RKO (cell line): ENCODE measurements at places on chromosomes 16 and 17.

- no peak for DNase-seq
These were observed 2.8 kb downstream of the RAB40C start for GRCh38 chr16:592518-593306.

- no peak for DNase-seq
These were observed 31.5 kb downstream of the C16orf78 start for GRCh38 chr16:49405123-49405522.

GRCh38 chr17:12974005-12974531 is 43.8 kb downstream of the ELAC2 start:
- no peak for DNase-seq

DNA sequence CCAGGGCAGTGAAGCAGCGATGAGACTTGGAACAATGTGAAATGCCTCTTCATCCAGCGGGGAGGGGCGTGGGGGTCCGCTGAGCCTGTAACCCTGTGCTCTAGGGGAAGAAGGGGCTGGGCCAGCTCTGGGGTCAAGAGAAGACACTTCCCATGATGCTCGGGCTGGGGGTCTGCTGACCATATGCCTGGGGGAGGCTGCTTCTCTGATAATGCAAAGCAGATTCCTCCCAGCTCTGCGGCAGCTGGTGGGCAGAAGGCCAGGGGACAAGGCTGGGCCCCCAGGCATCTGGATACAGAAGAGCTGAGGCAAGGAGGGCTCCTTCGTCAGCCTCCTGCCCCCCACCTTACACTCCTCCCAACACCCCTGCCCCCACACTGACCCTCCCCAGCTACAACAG is 24.7 kb downstream of the NGFR start:
- no peak for DNase-seq

DNA sequence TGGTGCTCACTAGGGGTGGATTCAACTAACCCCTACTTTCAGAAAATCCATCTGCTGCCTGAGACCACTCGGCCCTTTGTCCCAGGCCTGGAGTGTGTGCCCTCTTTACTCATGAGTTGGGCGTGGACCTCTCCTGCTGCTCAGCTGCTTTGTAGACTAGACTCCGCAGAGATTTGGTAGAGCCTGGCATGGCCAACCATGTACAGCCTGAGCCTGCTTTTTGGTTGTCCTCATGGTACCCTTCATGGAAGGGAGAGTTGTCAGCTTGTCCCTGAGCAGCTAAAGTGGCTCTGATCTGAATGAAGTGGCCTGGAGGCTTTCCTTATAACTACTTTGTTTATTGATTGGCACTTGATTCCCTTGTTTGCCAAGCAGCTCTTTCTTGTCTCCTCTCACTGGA is 1.5 kb downstream of the EDC4 start:
- DNase-seq = no peak

DNA sequence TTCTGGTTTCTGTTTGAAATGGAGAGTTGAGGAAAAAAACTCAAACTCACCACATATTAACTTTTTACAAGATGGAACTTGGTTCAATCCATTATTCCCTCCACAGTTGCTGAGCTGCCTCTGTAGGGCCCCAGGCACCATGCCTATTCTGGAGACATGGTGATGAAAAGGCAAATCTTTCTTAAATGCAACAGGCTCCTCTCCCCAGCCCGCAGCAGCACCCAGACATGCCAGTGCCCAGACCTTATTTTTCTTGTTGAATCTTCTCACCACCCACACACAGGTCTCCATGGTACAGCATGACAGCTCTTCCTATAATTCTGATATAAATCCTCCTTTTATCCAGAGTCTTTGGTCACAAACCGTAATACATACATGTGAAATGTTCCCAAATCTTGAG is 7.6 kb downstream of the CYTH1 start:
- DNase-seq = no peak

GRCh38 chr17:9790889-9791876 is at the start of gene DHRS7C:
Gene DHRS7C (minus strand): TSS chr17:9791592. CDS start chr17:9791284, 308 bp downstream.
- DNase-seq = no peak

DNA sequence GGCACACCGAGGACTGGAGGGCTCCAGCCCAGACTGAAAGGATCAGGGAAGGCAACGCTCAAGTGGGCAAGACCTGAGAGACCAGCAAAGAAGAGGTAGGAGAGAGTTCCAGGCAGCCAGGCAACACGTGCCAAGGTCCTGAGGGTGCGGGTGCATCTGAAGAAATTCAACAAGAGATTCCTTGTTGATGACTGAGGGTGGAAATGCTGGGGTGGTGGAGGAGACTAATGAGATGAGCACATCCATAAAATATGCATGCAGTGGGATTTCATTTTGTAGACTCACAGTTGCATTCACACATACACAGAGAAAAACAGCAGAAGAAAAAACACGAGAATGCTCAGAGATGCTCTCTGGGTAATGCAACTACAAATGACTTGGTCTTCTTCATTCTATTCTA is 154.8 kb upstream of the FOXF1 start:
- peak; percentile 46 for DNase-seq

GRCh38 chr17:29368926-29369325 is 21.2 kb upstream of the TAOK1 start:
- DNase-seq = no peak

DNA sequence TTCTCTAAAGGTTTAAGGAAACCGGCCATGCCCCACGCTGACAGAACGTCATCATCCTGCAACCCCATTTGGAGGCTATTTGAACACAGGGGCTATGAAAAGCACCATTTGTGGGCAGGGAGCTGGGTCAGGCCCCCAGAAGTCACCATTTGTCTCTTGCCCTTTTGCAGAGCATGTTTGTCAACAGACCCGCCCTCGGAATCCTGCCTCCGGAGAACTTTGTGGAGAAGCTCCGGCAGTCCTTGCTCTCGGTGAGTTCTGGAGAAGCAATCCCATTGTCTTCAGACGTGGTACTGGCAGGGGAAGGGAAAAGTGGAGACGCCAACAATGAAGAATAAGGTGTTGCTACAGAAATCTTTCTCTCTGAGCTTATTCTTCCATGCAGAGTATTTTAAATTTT is 33.5 kb downstream of the TMEM186 start:
- DNase-seq = no peak

DNA sequence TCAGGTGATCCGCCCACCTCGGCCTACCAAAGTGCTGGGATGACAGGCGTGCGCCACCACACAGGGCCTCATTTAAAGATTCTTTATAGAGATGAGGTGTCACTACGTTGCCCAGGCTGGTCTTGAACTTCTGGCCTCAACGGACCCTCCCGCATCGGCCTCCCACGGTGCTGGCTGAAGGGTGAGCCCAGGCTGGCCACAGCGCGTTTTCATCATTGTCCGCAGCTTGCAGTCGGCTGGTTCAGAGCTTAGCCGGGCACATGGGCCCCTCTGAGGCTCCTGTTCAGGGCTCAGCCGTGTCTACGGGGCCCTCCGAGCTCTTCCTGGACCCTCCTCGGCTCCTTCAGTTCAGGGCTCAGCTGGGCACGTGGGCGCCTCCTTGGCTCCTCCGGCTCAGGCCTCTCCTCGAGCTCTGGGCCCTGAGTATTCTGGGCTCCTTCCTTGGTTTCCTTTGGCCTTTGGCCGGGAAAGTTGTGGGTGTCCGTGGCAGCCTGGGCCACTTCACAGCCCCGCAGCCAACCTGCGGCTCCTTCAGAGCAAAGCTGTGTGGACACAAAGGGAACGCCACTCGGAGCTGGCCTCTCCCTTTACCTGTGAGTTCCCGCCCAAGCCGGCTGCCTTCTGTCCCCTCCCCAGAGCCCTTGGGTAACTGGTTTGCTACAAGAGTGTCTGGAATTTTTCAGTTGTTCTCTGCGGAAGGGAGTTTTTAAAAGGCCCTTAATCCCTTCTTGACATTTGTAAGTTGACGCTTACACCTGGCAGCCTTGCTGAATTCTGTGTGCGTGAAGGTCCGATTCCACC is 1.2 kb upstream of the MSLN start:
- DNase-seq = no peak

- DNase-seq = no peak
These were observed 14.1 kb upstream of the ACSF3 start for GRCh38 chr16:89079434-89079980.

DNA sequence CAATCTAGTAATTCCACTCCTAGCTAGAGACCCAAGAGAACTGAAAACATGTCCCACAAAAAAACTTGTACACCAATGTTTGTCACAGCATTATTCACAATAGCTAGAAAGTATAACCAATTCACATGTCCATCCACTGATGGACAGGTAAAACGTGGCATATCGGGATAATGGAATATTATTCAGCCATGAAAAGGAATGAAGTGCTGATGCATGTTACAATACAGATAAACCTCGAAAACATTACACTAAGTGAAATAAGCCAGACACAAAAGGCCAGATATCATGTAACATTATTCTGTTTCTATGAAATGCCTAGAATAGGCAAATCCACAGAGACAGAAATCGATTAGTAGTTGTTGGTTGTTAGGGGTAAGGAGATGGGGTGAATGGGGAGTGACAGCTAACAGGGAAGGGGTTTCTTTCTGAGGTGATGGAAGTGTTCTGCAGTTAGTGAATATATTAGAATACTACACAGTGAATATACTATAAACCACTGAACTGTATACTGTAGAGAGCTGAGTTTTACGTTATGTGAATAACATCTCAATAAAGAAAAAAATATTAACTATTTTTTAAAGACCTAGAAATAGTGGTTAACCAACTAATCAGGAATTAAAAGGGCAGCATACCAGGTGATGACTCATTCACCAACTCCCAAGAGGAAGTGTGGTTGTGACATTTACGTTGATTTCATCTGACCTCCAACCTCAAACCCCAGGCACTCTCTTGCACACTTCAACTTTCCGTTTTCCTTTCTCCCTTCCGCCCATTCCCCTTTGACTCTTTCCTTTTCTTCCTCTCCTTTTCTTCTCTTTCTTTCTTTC is 48.6 kb downstream of the GAS7 start:
- peak; percentile 2 for DNase-seq

DNA sequence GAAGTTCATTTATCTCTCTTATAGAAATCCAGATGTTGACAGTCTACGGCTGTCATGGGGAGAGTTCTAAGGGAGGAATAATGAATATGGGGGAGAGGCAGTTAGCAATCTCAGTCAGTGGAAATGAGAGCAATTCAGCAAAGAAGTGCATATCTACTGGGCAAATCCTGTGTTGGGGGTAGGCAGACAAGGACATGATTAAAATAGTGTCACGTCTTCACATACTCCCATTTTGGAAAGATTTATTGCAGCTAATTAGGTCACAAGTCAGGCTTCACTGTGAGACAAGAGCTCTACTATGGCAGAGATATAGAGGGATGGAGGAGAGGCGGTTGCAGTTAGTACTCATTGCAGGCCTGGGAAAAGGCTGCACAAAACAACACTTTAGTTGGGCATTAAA is 29.8 kb downstream of the LRRC36 start:
- no peak for DNase-seq

DNA sequence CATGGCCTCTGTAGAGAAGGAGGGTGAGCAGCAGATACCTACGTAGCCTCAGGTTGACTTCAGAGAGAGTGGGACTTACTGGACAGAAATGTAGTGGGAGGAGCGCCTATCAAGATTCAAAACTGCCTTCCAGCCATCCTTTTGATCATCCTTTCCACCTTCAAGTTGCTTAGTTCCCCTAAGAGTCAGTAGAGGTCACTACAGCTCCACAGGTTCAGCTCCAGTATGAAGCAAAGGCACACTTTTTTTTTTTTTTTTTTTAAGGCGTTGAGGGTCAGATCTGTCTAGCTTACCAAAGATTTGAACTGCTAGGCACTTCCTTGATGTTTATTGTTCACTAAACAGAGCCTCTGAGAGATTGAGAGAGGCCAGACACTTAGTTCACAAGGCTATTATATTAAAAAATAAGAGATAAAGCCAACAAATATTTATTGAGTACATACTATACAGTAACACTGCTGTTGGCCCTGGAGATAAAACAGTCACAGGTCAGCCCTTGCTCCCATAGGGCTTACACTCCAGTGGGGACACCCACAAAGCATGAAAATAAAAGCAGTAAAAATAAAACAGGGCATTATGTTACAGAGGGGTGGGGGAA is 3.1 kb downstream of the RNF227 start:
- DNase-seq = peak; percentile 92

GRCh38 chr16:31695667-31696066 is 168.0 kb downstream of the AHSP start:
- peak; percentile 37 for DNase-seq

GRCh38 chr17:70251706-70252105 is 82.4 kb downstream of the KCNJ2 start:
- no peak for DNase-seq

GRCh38 chr17:21378553-21378952 is 2.4 kb downstream of the KCNJ12 start:
- no peak for DNase-seq

GRCh38 chr17:16255481-16255921 is 38.5 kb downstream of the PIGL start:
- no peak for DNase-seq

DNA sequence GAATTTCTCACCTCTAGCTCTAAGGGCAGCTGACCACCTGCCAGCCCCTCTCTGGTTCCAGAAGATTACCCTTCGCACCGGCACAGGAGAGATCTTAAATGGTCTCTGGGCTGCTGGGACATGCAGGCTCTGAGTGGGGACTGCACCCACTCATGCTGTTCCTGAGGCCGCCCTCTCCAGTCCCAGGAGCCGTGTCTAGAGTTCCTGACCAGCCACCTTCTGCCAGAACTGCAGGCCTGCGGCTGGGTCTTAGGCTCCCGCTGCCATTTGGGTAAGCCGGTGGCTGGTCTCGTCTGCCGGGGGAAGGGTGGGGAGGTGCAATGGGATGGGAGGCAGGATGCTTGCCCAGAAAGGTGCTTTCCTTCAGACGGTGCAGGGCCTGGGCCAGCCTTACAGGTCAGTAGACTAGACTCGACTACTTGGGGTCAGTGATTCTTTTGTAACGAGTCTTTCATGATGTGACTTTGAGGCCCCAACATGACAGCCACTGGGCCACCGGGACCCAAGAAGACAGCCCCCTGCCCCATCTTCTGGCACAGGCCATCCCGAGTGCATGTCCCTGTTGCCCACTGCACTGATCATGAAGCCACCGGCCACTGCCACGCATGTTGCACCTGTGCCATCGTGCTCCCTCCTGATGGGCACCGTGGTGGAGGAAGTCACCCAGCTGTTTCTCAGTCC is 26.4 kb downstream of the B9D1 start:
- DNase-seq = no peak

- DNase-seq = no peak
These were observed 375.7 kb upstream of the CDH11 start for GRCh38 chr16:65497571-65497970.
